ENCODE measurements at places on chromosomes 11 and 22.
A peak's percentile ranks its signal among the peaks of the same experiment; 100 is the strongest.

- DNase-seq, result no peak
These were observed 667 bp downstream of the ACCS start for GRCh38 chr11:44066732-44067141.

- DNase-seq, result no peak
These were observed 54.3 kb upstream of the MUC15 start for GRCh38 chr11:26626346-26626745.

- no peak for DNase-seq
These were observed 2.3 kb downstream of the C1QTNF6 start for GRCh38 chr22:37185646-37186227.

- no peak for DNase-seq
These were observed 77.9 kb upstream of the TIMP3 start for GRCh38 chr22:32723643-32724042.

DNA sequence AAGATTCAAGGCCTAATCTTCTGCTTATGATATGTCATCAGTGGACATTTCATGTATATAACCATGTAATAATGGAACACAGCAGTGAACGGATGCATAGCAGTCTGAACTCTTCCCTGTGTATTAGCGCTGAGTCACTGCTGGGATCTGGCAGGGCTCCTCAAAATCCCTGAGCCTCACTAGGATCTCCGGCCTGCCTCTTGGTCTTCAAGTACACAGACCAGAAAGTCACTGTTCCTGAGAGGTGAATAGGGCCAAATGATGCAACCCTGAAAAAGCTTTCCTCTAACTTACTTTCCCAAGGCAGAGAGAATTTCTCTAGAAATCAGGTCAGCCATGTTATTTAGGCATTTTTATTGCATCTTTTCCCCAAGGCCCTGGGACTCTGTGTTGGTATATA, 35.0 kb downstream of the POU2AF1 start:
- DNase-seq, result no peak

- no peak for DNase-seq
These were observed 14.1 kb downstream of the ENDOD1 start for GRCh38 chr11:95103701-95104100.

DNA sequence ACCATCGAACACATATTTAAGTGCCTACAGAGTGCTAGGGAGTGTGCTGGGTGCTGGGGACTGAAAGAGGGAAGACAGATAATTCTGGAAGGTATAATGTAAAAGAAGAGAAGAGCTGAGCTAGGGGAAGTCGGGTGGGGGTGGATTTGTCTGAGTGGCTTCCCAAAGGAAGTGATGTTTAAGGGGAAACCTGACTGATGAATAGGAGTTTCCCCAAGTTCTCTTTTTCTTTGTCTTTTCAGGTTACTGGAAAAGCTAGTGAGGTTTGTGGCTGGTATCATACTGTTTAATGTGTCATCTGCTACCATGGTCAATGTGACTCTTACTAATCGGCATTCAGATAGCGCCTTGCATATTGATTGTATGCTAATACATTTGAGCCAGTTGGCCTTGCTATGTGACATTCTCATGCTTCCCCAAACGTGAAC, 151.6 kb upstream of the MTMR2 start:
- no peak for DNase-seq

GRCh38 chr22:39617342-39617741, 46.8 kb downstream of the CACNA1I start:
- no peak for DNase-seq

- no peak for DNase-seq
These were observed 76.4 kb upstream of the SHISAL1 start for GRCh38 chr22:44389181-44389580.

- DNase-seq, result no peak
These were observed 96.1 kb downstream of the GRIA4 start for GRCh38 chr11:105705786-105706530.

GRCh38 chr11:100066399-100066798, 620.7 kb upstream of the ARHGAP42 start:
- DNase-seq, result no peak

DNA sequence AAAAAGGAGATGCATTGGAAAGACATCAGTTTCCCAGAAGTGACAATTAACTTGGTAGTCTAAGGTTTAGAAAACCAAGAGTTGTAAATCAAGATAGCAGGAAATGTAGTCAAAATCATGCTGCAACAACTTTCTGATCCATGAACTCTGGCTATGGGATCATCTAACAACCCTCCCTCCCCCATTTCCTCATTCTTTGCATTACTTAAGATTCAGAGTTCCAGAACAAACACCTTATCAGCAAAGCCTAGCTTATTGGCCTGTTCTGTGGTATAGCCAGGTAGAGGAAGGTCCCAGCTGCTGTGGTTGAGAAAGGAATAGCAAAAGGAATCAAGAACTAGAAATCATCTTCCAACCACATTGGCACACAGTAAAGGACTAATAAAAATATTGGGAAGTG, 651.1 kb downstream of the METTL15 start:
- DNase-seq, result peak; percentile 47

DNA sequence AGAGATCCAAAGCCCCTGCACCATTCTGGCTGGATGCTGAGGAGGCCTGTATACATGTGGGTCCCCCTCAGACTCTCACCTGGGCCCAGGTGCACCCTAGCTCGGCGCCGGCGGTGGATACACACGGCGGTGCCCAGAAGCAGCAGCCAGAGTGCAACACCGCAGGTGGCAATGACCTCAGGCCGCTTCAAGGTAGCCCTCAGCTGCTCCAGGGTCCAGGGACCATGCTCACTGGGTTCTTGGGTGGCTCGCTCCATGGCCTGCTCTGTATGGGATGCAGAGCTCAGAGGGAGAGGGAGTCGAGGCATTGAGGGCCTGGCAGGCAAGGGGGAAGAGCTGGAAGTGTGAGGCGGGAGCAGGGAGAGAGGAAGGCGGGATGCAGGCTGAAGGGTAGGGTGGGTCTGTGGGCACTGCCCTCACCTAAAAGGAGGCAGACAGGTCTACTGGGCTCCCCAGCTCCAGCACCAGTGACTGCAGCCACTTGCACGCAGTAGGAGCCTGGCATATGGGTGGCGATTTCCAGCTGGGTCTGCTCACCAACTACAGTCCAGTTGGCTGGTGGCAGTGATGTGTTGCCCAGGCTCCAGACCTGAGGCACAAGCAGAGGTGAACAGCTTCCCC, 3.8 kb downstream of the ROBO4 start:
- no peak for DNase-seq

DNA sequence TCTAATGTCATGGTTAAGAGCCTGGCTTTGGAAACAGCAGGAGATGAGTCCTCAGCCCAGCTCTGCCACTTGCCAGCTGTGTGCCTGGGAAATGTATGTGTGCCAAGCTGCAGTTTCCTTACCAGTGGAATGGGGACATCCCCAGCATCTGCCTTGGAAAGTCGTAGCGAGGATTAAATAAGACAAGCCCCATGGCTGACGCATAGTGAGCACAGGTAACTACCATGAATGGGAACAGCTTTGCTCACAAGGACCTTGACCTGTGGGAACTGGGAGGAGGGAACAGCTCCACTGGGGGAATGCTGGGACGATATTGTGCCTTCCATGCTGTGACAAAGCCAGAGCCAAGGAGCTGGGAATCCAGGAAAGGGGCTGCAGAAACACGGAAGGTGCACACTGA, 2.6 kb upstream of the DSCAML1 start:
- DNase-seq, result no peak

GRCh38 chr11:126838779-126839178, 161.8 kb downstream of the KIRREL3 start:
- DNase-seq, result no peak

DNA sequence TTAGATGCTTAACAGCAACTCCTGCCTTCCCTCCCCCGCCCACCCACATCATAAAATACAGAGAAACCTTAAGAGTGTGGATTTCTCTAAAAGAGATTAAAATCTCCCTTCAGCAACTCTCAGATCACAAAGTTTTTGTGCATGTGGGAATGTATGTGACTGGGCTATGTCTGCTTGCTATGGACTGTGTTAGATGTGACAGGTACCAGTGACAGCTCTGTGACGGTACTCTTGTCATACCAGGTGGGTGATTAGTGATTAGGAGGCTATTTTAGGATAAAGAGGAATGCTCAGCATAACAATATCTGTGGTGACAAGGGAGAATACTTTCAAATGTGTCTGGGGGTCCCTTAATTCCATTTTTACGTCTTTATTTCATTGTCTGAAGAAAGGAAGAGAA, 60.2 kb downstream of the SYT9 start:
- DNase-seq, result no peak

DNA sequence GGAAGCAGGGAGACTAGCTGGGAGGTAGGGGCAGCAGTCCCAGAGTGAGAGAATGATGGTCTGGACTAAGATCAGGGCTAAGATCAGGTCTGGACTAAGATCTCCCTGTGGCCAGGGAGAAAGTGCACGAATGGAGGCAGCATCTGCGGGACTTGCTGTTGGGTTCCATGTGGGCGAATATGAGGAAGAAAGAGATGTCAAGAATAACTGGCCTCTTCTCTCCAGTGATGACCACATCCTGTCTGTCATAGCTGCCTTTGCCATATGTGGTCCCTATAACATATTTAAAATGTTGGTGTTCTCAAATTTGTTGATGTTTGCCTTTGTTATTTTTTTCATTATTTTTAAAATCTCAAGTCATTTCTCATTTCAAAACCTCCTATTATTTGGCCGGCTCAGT, 27.4 kb upstream of the CXCR5 start:
- no peak for DNase-seq

DNA sequence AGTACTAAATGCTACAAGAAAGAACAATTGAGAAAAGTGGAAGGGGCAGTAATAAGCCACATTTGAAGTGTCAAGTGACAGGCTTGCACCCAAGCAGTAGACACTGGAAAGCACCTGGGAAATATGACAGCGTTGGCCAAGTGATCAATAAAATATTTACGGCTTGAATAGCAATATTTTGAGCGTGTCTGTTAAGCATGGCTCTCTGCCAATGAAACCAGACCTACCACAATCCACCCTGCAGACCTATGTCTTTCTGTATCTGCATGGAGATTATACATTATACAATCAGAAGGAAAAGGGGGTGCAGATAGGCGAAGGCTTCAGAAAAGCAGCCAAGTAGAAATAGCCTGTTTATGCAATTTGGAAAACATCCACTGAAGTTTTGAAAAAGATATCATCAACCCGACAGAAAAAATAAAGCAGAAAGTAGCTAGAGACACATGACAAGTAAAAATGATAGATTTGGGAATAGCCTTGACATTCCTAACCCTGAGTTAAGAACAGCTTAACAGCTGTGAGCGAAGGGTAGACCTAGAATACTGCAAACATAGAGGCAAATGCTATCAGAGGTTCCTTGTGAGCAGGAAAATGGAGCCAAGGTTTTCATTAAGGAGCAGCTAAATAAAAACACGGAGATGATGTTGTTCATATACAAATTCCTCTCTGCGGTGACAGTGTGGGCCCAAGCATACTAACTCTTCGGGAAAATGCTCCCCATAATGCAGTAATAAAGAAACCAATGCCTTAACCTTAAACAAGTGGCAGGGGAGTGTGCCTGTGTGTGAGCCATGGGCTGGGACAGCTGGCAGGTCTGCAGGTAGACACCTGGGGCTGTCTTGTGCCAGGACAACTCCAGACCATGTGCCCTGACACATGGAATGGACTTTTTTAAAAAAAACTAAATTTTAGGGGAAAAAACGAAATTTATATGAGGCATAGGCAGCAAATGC, 71.3 kb downstream of the ETS1 start:
- DNase-seq, result no peak

- DNase-seq, result no peak
These were observed 265.7 kb upstream of the CTSC start for GRCh38 chr11:88603091-88603867.

DNA sequence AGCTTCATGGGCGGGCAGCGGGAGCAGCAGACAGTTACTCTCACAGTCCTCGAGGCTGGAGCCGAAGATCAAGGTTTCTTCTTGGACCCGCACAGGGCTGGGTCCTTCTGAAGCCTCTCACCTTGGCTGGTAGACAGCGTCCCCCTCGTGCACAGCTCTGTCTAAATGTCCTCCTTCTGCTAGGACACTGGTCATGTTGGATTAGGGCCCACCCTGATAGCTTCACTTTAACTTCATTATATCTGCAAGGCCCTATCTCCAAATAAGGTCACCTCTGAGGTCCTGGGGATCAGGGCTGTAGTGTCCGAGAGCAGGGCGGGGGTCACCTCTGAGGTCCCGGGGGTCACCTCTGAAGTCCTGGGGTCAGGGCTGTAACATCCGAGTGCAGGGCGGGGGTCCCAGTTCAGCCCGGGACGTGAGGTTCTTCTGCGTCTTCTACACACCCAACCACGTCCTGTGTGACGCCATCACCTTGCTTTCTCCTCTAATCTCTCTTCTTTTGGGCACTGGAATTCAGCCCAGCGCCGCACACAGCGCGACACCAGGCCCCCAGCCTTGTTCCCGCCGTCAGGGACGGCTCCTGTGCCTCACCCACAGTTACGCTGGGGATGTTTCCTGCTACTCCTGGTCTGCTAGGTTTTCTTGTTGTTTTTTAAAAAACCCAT, 34.1 kb upstream of the TOLLIP start:
- no peak for DNase-seq

All from Caki2 (cell line).